Right lobe of liver (tissue), 6 donors: ENCODE measurements at places on chromosomes 12 and 14. TPM values are rescaled to one million over a fixed set of nuclear protein-coding genes. Genes with fewer than 3 reads are reported as not detected.

The DHRS2 gene
- 3.6 TPM for total RNA-seq

The DIO2 gene
- not detected for total RNA-seq

The C12orf54 gene
- total RNA-seq: not detected

The CHD8 gene
- total RNA-seq: 25.0 TPM

The DAO gene
- 26.7 TPM for total RNA-seq

The IAPP gene
- total RNA-seq: not detected

The OTUB2 gene
- total RNA-seq: 0.93 TPM

The RDH16 gene
- 161 TPM for total RNA-seq

The HHIPL1 gene
- total RNA-seq: 0.80 TPM

The CD163L1 gene
- 4.8 TPM for total RNA-seq

The SERPINA10 gene
- total RNA-seq: 400 TPM

The KRT7 gene
- 11.9 TPM for total RNA-seq

The A2M gene
- total RNA-seq: 3,352 TPM

DNA sequence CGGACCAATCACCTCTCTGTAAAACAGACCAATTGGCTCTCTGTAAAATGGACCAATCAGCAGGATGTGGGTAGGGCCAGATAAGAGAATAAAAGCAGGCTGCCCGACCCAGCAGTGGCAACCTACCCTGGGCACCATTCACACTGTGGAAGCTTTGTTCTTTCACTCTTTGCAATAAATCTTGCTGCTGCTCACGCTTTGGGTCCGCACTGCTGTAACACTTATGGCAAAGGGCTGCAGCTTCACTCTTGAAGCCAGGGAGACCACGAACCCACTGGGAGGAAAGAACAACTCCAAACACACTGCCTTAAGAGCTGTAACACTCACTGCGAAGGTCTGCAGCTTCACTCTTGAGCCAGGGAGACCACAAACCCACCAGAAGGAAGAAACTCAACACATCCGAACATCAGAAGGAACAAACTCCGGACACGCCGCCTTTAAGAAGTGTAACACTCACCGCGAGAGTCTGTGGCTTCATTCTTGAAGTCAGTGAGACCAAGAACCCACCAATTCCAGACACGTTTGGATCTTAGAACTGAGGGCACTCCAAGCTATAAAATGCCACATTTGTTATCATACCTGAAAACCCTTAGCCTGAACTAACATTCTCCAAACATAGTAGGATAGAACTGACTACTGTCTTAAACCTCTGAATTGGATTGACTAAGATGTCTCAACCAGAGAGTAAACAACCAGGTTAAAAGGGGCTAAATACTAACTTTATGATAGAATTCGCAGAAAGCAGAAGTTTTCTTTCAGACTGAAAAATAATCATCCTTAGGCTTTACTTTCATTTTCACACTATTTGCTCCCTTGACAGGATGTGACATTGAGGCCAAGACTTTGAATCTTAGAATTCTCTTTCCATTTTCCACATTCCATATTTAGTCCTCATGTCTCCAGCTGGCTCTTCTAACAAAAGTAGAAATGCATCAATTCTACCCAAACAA lies 33.6 kb downstream of the CDKL1 start:
- DNase-seq: no peak

- DNase-seq: peak; percentile 65
These were observed 1.1 kb downstream of the SYNE2 start for GRCh38 chr14:63853831-63854293.

GRCh38 chr14:84202486-84202885 lies 1327.5 kb upstream of the FLRT2 start:
- no peak for DNase-seq

DNA sequence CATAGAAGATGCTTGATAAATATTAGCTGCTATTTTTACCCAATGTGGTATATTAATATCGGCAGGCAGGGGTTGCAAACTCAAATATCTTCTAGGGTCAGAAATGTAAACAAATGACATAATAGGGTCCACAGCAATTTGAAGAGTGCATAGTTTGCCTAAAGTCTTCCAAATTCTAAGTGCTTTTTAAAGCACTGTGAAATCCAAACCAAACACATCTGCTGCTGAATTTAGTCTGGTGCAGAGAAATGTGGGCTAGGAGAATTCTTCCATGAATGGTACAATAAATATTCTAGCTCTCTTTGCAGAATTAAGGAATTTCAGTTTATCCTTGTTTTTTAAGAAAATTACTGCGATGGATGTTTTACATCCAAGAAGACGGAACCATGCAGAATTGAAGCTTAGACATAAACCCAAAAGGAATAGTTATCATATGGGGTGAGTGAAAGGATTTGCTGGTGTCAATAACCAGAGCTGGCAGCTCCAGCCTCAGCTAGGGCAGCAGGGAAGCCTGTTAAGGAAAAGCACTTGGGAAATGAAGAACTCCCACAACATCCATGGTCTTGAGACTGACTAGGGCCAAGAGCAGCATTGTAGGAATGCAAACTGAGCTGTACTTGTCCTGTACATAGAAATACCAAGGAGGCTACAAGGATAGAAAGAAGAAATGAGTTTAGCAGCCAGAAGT lies 65.5 kb downstream of the PTPRR start:
- no peak for DNase-seq

DNA sequence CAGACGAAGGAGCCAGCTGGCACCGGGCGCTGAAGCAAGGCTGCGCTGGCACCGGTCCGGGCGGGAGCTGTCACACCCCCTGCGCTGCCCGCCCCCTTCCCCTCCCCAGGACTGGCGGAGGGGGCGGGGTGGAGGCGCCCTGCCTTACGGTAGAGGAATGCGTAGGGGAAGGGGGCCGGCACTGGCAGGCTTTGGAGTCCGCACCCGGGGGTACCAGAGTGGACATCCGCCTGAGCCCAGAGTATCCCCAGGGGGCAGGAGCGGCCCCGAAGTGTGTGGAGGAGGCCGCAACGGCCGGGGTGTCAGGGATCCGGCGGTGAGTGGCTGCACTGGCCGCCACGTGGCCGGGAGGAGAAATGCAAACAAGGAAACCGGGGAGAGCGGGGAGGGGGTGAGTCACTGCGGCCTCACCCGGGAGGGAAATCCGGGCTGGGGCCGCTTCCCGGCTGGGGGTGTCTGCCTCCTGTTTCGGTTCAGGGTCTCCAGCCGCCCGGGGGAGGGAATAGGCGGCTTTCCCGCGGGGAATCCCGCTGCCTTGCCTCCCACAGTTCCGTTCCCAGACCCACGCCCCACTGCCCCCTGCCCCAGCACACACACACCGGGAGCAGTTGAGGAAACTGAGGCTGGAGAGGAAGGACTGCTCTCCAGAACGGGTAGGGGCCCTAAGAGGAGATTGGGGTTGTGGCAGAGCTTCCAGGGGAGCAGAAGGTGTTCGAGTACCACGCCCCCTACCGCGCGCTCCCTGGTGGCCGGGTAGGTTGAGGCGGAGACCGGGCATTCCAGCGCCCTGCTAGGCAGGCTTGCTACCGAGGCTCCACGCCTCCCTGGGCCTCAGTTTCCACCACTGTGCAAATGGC lies at the start of gene RAPGEF3:
RAPGEF3 (minus strand) TSS at position 47 of the 857 bp plus-strand sequence. CDS start 324 bp downstream, outside the sequence.
- DNase-seq: peak; percentile 86

GRCh38 chr14:85239791-85240190 lies 290.2 kb upstream of the FLRT2 start:
- DNase-seq: no peak

DNA sequence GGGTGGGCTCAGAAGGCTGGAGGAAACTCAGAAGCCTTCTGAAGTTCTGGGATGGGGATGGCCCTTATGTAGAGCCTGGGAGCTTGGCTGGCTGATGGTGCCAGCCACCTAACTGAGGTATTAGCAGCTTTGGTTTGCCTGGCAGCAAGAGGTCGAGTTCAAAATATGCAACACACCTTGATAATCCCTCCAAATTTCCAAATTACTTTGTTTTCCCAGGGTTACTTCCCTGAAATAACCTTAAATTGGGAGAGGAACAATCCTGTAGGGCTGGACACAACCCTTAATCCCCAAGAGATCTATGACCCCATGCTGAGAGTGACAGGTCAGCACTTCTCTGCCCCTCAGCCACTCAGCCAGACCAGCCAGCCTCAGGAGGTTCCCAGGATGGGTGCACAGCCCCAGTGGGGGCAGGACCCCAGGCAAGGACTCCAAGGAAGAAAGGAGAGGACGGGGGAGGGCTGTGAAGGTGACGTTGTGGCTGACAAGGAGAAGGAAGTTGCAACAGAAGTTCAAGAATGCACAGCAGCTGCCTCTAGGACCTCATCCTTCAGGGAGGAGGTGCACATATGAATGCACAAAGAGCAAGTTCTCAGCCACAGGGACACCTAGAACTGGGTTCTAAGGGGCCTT lies 18.6 kb upstream of the KRT77 start:
- no peak for DNase-seq

DNA sequence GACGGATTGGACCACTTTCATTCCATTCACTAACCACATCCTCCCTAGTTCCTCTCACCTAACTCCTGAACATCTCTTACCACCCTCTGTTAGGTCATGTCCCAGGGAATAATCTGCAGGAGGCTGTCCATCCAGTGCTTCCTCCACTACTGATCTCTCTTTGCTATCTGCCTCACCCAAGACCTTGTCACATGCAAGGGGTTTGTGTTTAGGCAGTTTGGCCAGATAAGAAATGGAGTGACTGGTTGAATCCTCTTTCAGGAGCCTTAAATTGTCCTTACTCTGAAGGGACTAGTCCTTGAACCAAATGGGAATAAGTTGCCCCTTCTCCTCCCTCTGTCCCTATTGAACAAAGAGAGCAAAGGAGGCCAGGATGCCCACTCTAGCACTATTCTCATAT lies 249.2 kb upstream of the BTG1 start:
- DNase-seq: no peak

- DNase-seq: no peak
These were observed 97.0 kb upstream of the NEDD1 start for GRCh38 chr12:96810057-96810456.

DNA sequence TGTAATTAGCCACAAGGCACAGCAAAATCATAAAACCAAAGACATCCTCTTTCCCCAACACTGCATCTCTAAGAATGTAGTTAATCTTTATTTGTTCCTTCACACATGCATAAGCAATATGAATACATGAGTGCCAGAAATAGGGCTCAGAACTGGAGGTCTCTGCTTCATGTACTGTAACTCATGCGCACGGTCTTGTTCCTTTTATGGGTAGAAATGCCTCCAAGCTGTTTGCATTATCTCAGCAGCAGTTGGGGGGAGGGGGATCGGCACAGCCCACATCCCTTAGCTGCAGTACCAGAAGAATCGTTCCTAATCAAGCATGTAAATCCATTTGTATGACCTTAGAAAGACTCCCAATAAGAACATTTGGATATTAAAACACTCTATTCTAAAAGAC lies 20.0 kb downstream of the RHOJ start:
- DNase-seq: no peak

DNA sequence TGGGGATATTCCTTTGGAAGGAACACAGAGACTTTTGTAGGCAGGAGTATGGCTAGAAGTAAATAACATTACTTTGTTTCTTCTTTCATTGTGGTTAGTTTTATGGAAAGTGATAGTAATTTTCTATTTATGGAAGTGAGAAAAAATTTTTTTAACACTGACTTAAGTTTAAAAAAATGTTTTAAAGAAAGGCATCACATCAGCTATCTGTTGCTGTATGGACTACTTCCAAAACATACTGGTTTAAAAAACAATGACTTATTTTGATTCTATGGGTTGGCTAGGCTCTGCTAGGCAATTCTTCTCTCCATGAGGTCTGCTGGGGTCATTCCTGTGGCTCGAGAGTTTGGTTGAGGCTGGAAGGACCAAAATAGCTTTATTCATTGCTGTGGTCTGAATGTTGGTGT lies 31.7 kb upstream of the SLC38A2 start:
- no peak for DNase-seq

DNA sequence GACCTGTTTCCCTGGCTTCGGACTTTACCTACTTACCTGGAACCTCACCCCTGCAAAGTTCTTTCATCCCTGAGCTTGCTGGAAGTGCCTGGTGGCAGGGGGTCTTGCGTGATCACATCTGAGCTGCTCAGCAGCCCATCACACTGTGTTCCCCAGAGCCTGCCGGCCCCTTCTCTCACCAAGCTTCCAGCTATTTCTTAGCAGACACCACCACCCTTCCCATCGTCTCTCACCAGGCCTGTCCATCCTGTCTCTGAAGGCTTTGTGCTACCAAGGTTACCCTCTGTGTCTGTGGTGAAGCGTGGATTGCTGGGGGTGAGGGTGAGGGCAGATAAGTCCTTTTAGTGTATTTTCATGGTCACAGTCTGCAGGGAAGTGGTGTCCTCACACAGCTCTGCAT lies 78.8 kb upstream of the NRXN3 start:
- DNase-seq: no peak

DNA sequence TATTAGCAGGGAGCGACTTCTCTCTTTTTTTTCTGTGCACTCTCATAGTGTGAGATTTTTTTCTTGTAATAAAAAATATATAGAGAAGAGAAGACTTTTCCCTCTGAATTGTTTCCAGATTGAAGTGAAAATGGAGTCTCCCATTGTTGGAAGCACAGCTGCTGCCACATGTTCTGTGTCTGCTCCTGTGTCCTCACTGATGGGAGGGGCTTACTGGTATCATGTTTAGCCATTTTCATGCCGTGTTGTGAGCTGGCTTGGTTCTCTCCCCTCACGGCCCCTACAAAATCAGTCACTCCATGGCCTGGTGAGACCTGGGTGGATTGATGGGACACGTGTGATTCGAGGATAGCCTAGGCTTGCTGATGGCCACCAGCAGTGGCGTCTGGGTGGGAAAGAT lies 379.7 kb upstream of the DDHD1 start:
- no peak for DNase-seq

DNA sequence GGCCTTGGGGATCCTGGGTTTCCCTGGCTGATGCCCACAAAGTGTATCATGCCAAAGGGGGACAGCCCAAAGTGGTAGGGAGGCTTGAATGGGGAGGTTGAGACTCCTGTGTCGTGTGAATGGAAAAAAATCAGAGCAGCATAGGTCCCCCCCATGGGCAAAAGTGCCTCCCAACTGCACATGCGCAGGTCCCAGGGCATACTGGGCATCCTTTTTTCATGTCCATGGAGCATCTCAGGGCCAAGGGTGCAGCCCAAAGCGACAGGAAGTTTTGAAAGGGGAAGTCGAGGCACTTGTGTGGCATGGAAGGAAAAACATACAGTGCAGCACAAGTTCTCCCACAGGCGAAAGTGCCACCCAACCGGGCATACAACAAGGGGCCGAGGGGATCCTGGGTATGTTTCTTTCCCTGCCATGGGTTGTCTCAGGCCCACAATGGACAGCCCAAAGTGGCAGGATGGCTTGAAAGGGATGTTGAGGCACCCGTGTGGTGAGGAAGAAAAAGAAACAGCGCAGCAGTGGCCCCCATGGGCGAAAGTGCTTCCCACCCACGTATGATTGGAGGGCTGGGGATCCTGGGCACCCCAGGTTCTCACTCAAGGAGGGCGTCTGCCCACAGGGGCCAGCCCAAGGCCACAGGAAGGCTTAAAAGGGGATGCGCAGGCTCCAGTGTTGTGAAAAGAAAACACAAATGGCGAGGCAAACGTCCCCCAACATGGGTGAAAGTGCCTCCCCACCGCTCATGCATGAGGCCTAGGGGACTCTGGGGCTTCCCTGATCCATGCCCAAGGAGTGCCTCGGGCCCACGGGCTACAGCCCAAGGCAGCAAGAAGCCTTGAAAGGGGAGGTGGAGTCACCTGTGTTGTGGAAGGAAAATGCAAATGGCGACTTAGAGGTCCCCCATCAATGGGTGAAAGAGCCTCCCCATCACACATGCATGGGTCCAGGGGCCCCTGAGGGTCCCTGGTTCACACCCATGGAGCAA lies 573.7 kb downstream of the ALG10 start:
- DNase-seq: peak; percentile 33
